ENCODE measurements at places on chromosomes 5 and 9.

- no peak for DNase-seq
Observed at GRCh38 chr5:3056866-3057265, 305.4 kb upstream of the IRX2 start.

DNA sequence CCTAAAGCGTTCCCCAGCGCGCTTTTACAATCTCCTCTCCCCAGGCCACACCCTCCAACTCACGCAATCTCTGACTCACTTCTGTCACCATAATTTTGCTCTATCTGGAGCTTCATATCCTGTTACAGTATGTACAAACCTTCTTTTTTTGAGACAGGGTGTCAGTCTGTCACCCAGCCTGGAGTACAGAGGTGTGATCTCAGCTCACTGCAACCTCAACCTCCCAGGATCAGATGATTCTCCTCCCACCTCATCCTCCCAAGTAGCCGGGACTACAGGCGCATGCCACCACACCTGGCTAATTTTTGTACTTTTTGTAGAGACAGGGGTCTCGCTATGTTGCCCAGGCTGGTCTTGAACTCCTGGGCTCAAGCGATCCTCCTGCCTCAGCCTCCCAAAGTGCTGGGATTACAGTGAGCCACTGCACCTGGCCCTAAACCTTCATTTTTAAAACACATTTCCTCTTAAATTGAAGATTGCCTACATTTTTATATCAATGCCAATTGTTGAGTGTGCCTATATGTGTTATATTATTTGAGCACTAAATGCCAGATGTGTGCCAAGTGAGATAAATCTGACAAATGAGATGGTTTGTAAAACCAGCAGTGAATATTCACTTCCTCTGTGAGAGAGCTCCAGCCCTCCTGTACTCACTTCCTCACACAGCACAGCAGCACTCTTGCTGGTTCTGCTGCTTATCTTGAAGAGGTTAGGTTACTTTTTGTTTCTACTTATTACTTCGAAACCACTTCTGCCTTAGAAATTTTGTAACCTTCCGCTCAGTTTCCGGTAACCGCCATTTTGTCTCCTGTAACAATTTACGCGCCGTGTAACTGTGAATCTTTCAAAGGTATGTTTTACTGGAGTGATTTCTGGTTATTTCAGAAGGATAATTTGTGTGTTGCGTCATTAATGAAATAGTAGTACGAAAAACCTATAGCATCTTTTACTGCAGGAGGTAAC lies 57.9 kb downstream of the DOCK8 start:
- peak; percentile 45 for DNase-seq

GRCh38 chr9:109417585-109418544 lies 80.2 kb downstream of the PTPN3 start:
- DNase-seq, result no peak

- DNase-seq, result no peak
Observed at GRCh38 chr9:106143781-106144180, 449.4 kb downstream of the TMEM38B start.

DNA sequence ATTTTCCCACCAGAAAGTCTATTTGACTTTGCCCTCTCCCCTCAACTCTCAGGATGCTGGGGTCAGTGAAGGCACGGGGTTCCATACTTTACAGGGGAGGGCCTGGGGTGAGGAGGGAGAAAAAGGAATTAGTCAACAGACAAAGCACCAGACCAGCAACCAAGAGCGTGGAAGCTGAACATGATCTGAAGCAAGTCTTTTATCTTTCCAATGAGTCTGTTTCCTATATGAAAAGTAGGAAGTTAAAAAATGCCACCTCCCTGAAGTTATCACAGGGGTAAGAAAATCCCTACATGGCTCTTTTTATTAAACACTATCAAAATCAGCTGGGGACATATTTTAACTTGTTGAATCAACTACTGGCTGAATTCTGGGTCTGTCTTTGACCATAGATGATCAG lies 337.0 kb downstream of the TRPM3 start:
- no peak for DNase-seq

All from stimulated activated CD4-positive, alpha-beta T cell treated with anti-CD3 and anti-CD28 coated beads, TNF-alpha, amount 100 ng/mL, for 1 hour (primary cell).